ENCODE measurements at places on chromosomes 2 and 18.

DNA sequence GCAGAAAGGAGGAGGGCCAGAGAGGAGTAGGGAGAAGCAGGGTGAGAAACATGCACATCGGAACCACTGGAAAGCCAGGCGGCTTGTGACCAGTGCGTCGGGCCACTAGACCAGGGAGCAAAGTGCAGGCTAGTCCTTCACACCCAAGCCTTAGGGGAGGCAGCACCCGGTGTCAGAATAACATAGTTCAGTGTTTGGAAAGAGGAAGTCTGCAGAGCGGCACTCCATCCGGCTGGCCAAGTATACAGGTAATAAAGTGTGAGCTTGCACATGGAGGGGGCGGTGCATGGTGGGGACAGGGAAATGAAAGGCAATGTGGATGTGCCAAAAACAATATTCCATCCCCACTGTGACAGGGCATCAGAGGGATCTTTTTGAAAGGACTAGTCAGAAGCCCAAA, 69.7 kb downstream of the ZNF521 start:
- DNase-seq, result no peak

DNA sequence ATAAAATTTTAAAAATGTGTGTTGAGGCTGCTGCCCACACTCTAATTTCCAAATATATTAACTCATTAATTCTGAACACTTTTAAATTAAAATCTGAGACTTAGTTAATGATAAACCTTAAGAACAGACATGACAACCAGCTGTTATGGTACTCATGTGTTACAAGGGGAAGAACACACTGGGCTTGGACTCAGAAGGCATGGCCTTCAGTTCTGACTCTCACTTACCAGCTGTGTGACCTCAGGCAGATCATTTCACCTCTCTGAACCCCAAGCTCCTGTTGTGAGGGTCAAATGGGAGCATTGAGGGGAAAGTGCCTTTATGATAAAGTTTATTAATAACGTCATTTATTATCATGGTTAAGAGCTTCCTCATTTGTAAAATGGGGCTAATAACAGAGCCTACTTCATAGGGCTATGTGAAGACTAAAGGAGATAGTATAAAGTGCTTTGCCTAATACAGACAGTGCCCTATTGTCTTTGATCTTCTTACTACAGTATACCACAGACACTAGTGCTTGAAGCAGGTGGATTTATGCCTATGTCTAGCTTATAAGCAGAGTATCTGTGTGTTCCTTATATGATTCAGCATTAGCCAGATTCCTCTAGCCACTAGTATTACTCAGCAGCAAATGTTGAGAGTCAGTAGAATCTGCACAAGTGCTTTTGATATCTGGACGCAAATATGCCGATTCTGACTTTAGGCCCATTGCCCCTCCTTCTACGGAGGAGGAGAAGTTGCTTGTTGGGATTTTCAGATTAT, 99.6 kb downstream of the SGPP2 start:
- DNase-seq, result no peak

DNA sequence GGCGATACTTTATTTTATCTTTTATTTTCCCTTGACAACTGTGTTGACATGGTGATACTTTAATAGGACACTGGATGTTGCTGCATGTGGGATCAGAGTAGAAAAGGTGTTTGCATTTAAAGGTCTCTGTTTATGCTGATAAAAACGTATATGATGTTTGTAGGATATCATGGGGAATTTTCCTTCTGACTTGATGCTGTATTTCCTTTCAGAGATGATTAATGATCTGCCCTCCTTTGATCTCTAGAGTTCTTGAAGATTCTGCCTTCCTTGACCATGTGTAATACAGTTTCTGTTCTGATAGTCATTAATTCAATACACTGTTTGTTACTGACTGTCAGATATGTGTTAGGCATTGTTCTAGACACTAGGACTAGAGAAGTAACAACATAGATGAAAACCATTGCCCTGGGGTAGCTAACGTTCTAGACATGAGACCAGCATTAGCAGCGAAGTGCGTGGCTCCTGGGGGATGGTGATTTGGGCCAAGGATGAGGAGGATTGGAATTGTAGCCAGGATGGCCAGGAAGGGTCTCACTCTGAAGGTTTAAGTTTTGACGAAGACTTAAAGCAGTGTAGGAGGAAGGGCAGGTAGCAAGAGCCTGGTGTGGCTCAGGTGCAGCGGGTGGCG, 2.8 kb downstream of the ATG4B start:
- DNase-seq, result no peak

GRCh38 chr2:160581035-160581434, 87.4 kb upstream of the RBMS1 start:
- no peak for DNase-seq

DNA sequence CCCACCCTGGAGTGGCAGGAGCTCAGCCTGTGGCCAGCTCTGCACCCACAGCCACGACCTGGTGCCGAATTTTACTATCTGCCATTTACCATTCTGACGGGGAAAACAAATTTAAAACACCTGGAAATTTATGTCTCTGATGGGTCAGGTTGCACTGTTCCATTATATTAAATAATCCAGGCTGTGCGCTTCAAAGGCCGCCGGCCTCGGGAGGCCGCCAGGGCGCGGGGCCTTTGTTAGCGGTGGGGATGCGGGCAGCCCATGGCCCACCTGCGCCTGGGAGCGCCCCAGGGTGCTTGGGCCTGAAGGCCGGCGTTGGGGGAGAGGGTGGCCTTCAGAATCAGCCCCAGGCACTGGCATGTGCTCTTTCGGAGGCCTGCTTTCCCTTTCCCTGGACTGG, 276.9 kb downstream of the SRBD1 start:
- no peak for DNase-seq

- DNase-seq, result no peak
Measured at GRCh38 chr2:16060125-16060935, 120.0 kb downstream of the MYCN start.

DNA sequence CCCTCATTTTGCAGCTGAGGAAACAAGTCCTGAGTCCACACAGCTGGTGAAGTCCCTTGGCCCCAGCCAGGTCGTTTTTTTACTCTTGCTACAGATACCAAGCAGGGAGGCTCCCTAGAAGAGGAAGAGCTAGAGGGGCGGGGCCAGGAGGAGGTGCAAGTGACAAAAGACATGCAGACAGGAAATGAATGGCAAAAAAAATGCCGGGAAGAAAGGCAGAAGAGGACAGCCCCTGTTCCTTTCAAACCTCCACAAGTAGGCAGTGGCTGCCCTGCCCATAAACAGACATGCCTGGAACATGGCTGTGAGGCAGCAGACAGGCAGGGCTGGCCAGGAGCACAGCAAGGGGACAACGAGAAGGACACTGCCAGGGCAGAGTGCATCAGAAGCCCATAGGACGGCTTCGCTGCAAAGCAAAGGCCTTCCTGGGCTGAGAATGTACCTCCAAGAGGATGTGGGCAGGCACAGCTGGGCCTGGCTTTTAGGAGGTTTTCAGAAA, 108.7 kb downstream of the ZBTB7C start:
- DNase-seq, result no peak

- DNase-seq, result no peak
Measured at GRCh38 chr2:207275779-207276178, 110.0 kb upstream of the KLF7 start.

- no peak for DNase-seq
Measured at GRCh38 chr18:36522509-36522908, 225.0 kb downstream of the FHOD3 start.

DNA sequence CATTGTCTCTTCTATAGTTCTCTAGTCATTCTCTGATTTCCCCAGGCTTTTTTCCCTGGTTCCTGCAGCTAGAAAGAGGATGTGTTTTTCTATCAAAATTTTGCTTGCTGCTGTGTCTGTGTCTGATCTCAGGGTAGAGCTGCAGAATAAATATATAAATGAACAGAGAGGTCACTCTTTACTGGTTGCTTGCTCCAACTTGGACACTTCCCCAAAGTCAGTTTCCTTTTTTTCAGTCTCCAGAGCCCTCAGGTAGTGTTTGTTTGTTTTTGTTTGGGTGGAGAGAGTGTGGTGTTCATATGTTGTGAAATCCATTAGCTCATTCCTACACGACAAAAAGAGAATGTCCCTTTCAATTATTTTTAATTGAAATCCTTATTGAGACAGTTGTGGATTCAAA, 85.8 kb downstream of the CERS6 start:
- DNase-seq, result no peak

DNA sequence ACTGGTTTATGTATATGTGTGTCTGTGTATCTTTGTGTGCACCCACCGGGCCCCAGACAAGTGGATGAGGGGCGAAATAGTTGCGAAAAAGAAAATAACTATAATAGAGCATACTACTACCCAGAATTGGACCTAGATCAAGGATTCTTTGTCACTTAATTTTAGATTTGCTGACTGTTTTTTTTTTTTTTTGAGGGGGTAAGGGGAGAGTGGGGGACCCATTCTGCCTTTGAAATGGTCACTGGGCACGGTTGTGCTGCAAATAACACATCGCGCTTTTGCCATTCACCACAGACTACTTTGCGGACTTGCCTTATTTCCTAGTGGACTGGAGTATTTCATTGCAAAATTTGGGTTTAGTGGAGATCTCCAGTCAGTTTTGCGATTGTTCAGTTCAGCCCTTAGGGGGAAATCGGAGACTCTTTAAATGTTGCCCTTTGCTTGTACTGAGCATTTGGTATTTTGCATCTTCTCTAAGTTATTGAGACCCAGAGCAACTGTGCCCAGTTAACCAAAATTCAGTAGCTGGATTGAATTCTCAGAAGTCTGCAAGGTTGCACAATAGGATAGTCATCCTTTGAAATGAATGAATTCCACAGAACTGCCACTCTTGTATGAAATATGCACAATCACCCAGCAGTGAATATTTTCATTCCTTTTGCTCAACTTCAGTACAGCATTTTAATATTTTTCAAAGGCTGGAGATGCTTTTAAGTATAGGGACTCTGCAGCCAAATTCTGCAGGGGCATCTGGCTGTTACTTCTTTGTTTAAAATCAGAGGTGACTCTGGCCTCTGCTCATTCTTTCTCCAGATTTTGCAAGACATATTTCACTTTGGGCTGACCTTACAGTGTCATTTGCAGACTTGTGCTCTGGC, 2.9 kb downstream of the TRIB2 start:
- no peak for DNase-seq

GRCh38 chr2:204645018-204645773, 99.9 kb downstream of the PARD3B start:
- DNase-seq, result no peak

GRCh38 chr2:237911363-237912017, 52.1 kb downstream of the RAMP1 start:
- no peak for DNase-seq

- DNase-seq, result no peak
Measured at GRCh38 chr2:111675419-111676194, 208.4 kb downstream of the ANAPC1 start.

- no peak for DNase-seq
Measured at GRCh38 chr2:150508497-150509137, 21.1 kb upstream of the RND3 start.

- no peak for DNase-seq
Measured at GRCh38 chr2:86234563-86235131, 35.4 kb downstream of the MRPL35 start.

GRCh38 chr18:48320639-48320945, 88.6 kb downstream of the ZBTB7C start:
- no peak for DNase-seq

DNA sequence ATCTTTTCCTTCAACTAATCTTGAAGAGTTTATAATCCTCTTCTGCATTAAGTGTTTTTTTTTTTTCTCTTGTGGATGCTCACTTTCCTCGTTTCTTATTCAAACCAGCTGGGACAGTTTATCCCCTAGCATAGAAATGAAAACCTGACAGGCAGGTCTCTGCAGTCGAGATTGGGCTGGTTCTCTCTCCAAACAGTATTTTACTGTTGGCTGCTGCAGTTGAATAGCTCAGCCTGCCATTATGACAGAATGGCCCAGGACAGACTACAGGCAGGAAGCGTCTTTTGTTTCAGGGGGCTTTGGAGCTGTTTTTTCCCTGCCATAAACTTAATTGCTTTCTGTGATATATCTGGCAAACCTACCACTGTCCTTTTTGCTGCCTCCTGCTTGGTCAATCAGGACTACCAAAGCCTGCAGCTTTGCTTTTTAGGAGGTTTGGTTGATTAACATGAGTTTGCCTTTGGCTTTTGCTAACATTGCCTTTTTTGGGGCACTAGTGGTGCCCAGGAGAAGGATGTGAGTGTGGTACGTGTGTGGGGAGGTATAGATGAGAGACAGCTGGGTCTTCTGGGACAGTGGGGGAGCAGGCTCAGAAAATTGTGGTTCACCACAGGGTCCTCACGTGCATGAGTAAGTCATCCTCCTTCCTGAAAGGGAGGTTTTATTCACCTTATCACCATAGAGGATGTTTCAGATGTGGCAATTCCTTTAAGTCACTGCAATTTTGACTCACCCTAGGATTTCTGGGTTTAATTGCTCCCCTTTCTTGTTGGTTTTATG, 128.7 kb downstream of the LYPD6B start:
- DNase-seq, result no peak

- DNase-seq, result no peak
Measured at GRCh38 chr2:64700133-64700809, 46.6 kb upstream of the SERTAD2 start.

DNA sequence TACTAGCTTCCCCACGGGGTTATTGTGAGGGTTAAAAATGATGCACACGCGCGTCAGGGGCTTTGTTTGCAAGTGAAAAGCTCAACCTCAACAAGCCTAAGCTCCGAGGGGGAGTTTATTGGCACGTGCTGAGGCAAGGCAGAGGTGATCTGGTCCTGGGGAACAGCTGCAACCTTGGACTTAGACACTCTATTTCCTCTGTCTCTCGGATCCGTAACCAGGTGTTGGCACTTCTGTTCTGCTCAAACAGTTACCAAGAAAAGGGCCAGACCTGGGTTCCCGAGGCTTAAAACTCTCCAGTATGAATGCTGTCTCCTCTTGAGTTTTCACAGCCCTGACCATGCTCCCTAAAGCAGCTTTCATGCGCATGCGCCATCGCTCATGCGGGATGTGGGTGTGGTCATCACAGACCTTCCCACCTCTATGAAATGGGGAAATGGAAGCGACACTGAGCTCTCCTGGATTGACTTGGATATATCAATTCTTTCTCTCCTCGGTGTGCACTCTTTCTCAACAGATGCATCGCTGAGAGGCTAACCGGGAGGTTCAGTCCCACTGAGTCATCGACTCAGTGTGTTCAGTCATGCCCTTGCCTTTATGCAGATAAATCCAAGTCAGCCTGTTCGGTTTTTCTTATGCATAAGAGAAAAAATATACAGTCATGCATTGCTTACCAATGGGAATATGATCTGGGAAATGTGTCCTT, 19.9 kb upstream of the RAB31 start:
- no peak for DNase-seq

- DNase-seq, result no peak
Measured at GRCh38 chr2:81550277-81550676, 1245.7 kb upstream of the LRRTM1 start.

All from hematopoietic multipotent progenitor cell treated with erythropoietin and hydrocortisone succinate and interleukin-3 and kit ligand, for 17 days (in vitro differentiated cells).